ENCODE measurements at places on chromosomes 12 and 14.

- peak; percentile 80 for DNase-seq
Measured at GRCh38 chr14:89304972-89305703, 111.9 kb downstream of the FOXN3 start.

DNA sequence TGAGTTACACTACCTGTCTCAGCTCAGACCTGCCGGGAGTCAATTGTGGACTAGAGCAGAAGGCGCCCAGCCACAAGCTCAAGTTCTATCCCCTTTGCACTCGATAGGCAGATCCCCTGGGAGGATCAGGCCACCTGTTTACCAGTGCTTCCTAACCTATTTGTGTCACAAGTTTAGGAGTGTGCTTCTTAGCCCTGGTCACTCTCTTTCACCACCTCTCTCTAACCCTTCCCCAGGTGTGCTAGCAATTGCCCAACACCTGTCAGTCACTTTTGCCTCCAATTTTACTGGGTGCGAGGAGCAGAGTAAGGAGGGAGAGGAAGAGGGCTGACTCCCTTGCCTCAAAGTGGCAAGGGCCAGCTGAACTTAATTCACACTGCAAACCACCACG lies 745 bp upstream of the NAA30 start:
- DNase-seq: no peak

DNA sequence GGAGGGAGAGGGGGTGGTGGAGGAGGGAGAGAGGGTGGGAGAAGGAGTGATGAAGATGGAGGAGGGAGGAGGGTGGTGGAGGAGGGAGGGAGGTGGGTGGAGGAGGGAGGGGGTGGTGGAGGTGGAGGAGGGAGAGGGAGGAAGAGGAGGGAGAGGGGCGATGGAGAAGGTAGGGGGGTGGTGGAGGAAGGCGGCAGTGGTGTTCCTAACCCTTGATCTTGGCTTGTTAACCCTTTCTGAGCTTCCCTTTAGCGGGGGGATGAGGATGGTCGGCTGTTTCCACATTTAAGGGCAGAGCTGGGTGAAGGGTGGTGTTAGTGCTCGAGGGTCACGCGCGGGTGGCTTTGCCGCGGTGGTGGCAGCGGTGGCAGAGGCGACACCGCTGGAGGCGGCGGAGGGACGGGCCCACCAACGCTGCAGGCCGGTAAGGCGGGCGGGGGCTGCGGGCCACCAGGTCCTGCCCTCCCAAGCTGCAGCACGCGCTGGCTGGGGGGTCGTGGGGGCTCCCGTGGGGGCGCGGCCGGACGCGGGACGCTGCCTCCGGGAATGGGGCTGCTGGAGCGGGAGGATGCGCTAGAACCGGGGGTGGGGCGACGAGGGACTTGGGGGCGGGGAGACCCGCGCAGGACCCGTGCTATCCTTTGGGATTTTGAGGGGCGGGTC lies 156.3 kb downstream of the PTPN11 start:
- DNase-seq: no peak

DNA sequence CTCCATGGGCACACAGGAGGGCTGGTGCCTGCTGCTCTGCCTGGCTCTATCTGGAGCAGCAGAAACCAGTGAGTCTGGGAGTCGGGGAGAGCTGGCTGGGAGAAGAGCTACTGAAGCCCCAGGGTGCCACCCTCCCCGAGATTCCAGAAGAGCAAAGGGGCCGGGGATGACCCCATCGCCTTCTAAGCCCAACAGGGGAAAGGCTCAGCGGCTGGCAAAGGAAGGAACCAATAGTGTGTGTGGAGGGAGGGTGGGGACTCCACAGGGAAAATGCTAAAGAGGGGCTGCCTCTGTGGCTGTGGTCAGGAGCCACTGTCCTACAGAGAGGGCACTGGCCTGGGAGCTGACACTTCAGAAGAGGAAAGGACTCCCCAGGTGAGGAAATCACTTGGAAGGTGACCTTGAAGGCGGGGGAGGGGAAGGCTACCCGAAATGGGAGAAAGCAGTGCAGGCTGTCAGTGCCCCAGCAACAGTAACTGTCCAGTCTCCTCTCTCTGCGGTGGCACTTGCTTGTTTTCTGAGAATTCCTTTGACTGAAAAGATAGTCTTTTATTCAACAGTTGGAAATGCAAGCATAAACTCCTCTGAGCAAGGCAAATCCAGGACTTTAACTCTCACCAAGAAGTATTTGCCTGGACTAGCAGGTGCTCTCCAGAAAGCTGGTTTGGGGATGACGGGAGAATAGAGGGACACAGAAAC lies 552 bp downstream of the TAPBPL start:
- DNase-seq: peak; percentile 57

DNA sequence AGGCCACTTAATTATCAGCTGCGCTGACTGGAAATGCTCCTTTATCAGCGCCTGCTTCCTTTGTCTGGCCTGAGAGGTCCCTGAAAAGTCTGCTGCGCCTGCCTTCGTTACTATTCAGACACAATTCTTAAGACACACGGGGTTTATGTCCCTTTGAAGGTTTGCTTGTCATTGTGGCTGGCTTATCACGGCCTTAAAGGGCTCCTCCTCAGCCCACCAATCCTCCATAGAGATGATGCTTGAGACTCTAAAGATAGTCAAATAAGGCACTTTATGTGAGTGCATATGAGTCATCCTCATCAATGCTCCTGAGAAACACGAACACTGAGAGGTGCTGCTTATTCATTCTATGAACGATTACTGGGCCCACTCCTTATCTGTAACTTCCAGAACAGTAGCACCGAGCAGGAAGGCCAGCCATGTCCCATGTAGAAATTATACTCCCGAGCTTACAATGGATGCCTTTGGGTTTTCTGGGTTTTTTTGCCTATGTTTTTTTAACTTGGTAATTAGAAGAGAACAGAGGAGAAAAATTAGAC lies 1268.2 kb upstream of the TMEM132C start:
- DNase-seq: no peak

DNA sequence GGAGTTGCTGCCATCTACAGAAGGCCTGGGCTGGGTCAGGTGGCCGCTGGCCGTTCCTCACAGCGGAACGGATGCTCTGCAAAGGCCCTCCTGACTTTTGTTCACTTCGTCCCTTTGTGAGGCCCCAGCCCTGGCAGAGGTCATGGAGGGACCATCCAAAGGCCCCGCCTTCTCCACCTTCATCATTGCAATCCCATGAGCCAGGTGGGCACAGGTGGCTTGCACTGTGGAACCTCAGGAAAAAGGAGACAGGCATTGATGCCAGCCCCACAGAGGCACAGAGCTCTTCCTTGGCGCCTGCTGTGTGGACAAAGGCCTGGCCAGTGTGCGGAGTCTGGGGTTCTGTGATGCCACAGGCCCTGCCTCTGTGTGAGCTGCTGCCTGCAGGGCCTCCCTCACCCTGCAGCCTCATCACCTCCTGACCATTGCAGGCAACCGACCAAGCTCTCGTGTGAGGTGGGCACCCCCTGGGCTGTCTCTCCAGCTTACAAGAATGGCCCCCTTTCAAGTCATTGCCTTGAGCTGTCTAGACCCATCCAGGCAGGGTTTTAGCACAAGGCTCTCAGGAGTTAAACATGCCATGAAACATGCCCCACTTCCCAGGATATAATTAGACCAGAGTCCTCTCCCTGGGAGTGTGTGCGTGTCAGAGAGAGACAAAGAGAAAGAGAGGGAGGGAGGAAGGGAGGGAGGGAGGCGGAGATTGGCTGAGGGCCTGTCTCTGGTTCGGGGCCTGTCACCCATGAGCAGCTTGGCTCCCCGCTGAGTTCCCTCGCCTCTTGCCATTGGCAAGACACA lies 19.3 kb downstream of the NFKBIA start:
- no peak for DNase-seq

DNA sequence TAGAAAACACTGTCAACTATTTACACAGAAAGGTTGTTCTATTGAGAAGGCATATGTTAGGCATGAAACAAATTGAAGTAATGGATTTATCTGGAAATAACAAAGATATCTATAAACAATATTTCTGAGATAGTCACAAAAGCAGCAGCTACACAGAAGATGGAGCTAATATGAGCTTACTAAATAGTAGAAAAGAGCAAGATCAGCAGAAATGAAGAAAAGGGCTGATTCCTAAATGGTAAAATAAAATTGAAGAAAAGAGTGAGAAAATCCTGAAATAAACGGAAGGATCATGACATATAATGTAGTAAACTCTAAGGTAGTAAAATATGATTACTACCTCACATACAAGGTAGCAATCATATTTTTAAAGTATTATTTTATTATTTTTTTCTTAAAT lies 1263.9 kb downstream of the FSCB start:
- DNase-seq: no peak

GRCh38 chr12:62259631-62259992 lies 592 bp upstream of the USP15 start:
- DNase-seq: no peak

GRCh38 chr14:82445810-82446570 lies 912.3 kb upstream of the SEL1L start:
- no peak for DNase-seq

DNA sequence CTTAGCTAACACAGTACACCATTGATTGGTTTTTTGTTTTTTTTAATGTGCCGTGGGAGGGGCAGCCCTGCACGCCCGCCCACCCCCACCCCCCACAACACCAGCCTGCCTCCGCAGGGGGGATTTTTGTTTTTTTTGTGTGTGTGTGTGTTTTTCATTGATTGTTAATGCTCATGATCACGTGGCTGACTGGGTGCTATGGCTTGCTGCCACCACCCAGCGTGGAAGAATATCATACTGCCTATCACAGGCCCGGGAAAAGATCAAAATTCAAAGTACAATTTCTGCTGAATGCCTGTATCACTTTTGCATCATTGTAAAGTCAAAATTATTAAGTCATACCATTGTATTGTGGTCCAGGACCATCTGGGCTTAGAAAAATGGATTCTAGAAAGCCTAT lies 8.3 kb downstream of the RESF1 start:
- DNase-seq: no peak

GRCh38 chr12:41983856-41984255 lies 160.8 kb downstream of the GXYLT1 start:
- no peak for DNase-seq

DNA sequence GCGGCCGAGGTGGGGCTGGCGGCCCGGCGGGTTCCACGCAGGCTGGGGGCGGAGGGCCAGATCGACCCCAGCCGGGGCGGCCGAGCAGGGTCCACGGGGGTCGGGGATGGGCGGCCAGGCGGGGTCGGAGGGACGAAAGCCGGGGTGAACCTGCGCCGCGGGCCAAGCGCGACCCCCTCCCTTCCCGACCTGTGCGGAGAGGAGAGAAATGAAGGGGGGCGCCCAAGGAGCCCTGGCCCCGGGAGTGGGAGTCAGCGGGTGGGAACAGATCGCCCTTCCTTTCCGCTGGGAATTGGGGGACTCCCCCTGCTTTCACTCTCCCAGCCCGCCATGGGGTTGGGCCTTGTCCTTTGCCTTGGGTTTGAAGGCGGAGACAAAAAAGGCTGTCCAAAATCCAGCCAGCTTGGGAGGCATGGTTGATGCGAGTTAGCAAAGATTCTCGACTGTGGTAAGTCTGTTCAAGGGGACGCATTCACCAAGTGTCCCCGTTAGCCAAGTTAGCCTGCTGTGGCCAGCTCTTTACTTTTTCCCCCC lies 559 bp upstream of the CKAP4 start:
- DNase-seq: peak; percentile 86

DNA sequence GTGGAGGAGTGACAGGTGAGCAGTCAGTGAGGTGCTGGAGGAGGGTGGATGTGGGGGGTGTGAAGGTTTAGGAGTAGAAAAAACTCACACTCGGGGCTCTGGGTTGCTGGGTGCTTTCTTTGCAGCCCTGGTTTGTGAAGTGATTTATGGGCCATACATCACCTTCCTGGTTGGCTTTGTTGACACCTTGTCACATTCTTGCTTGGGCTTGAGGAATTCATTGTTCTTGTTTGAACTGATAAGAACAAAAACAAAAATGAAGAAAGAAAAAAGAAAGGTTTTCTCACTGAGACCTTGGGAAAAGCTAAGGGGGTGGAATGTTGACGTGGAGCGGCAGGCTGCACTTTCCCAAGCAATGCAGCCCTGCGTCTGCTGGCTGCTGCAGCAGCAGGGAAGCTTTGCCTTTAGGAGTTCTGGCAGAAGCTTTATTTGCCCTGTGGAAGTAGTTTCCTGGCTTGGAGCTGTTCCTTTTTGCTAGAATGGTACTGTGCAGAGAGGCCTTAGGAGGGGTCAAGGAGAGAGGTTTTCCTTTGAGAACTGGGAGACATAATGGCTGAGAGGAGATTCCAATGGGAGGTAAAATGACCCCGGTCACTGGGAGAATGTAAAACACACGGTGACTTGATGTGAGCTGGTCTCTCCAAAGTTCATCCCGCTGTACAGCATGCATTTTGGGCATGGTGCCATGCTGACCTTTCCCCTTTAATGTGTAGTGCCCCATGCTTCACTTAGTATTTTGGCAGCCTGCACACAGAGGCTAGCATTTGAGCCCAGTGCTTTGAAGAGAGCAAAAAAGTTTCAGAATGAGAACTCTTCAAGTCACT lies 52.8 kb downstream of the HMGA2 start:
- no peak for DNase-seq

DNA sequence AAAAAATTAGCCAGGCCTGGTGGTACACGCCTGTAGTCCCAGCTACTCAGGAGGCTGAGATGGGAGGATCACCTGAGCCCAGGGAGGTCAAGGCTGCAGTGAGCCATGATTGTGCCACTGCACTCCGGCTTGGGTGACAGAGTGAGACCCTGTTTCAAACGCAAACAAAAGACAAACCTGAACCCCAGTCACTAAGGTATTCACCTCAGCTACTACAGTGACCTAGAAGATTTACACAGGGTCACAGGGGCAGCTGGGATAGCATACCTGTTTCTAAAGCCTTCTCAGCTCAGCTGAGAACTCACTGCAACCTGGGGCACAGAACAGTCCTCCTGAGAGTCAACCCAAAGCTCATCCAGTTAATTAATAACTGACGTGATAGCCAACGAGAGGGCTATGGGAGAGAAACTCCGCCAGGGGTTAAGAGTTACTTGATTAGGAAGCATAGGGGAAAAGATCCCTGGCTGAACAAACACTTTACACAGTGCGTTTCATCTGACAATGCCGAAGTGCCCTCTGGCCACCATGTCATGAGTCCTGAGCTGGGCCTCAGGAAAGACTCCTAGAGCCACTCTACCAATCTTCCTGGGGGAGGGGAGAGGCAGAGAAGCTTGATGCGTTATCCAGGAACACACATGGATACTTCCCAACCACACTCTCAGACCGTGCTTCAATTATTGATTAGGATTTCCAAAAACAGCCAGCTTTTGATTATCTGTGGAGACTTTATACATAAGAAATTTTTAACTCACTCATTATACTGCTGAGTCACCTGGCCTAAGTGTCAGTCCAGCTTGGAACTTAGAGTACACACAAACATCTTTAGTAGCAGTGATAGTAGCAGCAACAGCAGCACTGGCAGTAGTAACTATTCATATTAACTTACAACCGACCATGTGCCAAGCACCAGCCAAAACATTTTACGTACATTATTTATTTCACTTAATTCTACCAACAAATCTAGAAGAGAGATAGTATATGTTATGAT lies 48.2 kb downstream of the FOXN3 start:
- no peak for DNase-seq

GRCh38 chr12:123058980-123059379 lies 78.5 kb downstream of the ARL6IP4 start:
- DNase-seq: no peak

- DNase-seq: no peak
Measured at GRCh38 chr12:120238217-120238616, 27.3 kb downstream of the PXN start.

- DNase-seq: peak; percentile 82
Measured at GRCh38 chr12:47079468-47079980, at the start of the genes AMIGO2 and PCED1B. Gene AMIGO2 (minus strand): TSS chr12:47079959. CDS start chr12:47079002, 957 bp downstream. Gene PCED1B (plus strand): TSS chr12:47079621. CDS start chr12:47235064, 155,443 bp downstream.

All from suppressor macrophage treated with lipopolysaccharide for 1 hour (primary cell).